Panc1 (cell line): ENCODE measurements at places on chromosomes 12 and 14.

- DNase-seq, result peak; percentile 67
Observed at GRCh38 chr12:48189331-48190125, 6.1 kb downstream of the CCDC184 start.

GRCh38 chr14:67417633-67418032 is 5.7 kb upstream of the PLEK2 start:
- no peak for DNase-seq

- peak; percentile 69 for DNase-seq
Observed at GRCh38 chr12:119178544-119179334, at the start of gene HSPB8. Gene HSPB8 (plus strand): TSS chr12:119178931. CDS start chr12:119179313, 382 bp downstream.

DNA sequence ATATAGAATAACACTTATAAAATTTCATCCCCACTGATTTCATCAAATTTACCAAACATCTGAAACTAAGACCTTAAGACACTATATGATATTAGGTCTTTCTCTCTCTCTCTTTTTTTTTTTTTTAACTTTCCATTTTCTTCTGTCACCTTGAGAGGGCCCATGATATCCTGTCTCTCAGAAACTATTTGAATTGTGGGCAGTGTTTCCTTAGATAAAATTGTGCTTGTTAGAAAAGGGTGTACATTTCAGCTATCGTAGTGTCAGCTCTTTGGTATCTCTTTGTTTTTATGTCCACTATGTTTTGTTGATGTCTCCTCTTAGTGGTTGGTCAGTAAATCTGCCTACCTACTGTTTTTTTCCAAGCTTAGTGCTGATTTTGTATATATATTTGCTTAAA is 23.8 kb downstream of the DNM1L start:
- DNase-seq, result no peak

DNA sequence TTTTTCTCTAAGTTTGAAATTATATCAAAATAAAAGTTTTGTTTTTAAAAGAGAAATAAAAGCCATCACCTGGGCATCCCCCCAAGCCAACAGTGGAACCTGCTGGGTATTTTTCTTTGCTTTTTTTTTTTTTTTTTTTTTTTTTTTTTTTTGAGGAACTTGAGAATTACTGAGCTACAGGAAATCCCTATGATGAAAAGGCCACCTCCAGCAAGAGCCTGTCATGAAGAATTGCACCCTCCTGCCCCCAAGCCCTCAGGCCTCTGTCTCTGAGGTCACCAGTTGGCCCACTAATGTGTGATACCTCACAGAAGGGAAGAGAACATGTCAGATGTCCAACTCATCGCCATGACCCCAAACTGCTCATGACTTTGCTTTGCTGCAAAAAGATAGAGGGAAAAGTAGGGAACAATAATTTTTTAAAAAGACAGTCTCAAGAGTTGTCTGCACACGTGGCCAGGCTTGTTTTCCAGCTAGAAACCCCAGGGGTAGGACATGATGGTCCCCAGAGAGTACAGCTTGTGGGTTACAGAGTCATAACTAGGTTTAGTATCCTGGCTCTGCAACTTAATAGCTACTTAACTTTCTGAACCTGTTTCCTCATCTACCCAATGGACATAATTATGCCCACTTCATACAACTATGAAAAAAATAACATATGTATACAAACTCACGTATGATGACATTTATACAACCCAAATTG is 124.3 kb upstream of the EGLN3 start:
- DNase-seq, result no peak

DNA sequence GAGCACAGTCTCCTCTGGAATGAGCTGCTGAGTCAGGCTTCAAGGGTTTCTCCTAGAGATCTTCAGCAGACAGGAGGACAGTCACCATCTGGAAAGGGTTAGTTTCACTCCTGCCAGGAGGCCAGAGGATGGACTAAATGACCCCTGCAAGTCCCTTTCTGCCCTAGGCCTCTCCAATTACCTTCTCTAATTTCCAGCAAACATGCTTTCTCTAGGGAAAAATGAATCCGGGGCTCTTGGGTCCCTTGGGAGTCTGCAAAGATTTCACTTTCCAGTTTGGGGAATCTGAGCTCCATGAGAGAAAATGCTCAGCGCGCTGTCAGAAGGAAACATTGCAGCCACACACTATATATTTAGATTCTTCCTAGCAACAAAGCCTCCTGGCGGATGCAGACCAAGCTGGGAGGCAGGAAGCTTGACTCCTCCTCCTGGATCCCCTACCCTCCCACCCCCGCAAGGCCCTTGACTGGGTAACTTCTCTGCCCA is 184.4 kb upstream of the CCND2 start:
- no peak for DNase-seq
